ENCODE measurements at places on chromosomes 5 and 9.

- DNase-seq = no peak
Observed at GRCh38 chr5:52896534-52897237, 92.5 kb upstream of the ITGA2 start.

GRCh38 chr9:93963969-93964368, 8.8 kb upstream of the BARX1 start:
- DNase-seq = no peak

- DNase-seq = no peak
Observed at GRCh38 chr9:133759946-133760345, 21.8 kb upstream of the SARDH start.

DNA sequence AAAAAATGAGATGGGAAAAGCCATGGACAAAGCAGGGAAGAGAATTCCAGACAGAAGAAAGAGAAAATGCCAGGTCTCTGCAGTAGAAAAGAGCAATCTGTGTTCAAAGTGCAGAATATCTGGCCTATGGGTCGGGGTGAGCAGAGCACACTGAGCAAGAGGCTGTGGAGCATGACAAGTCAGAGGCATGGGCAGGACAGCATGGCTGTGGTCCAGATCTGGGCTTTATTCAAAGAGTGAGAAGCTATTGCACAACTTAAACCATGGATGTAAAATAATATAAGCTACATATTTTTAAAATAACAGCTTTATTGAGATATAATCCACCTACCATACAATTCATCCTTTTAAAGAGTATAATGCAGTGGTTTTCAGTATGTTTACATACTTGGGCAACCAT, 133.1 kb upstream of the SPDL1 start:
- no peak for DNase-seq

GRCh38 chr9:132644251-132644650, 25.5 kb downstream of the DDX31 start:
- peak; percentile 33 for DNase-seq

- DNase-seq = peak; percentile 55
Observed at GRCh38 chr5:150190503-150190979, 679 bp downstream of the SLC6A7 start.

DNA sequence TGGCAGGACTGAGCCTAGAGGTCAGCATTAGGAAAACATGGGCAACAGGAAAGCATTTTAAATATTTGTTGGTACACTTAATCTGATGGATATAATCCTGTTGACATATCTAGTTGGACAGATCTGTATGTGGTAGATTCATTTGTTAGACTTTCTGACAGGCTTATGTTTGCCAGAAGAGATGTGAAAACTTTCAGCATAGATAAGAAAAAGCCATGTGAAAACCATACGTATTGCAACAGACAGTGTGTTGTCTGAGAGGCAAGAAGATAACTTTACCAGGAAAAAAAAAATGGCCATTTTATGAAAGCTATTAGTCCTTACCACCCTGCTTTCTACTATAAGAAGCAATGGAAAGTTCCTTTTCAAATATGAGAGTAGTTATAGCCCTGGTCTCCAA, 1902.2 kb upstream of the C9orf72 start:
- DNase-seq = no peak

GRCh38 chr5:80736730-80737129, 81.9 kb upstream of the DHFR start:
- no peak for DNase-seq

- peak; percentile 73 for DNase-seq
Observed at GRCh38 chr9:35756275-35757225, 2.5 kb upstream of the MSMP start.

DNA sequence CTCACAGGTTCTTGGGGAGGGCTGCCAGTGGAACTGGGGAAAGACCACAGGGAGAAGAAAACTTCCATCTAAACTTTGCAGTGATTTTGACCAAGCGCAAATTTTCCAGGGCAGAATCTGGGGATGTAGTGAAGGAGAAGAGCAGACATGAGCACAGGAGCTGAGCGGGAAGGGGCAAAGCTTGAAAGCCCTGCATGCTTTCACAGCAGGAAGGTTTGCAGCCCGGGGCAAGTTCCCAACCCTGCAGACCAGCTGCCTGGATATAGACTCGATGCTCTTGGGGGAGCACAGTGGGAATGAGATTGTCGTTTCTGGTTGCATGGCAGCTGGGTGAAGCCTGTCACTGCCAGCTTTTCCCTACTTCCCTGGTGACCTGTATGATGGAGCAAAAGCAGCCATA, 276.8 kb upstream of the RORB start:
- no peak for DNase-seq

- DNase-seq = peak; percentile 77
Observed at GRCh38 chr5:135578685-135579341, at the start of gene CXCL14. TSS of gene CXCL14 (minus strand) at chr5:135578991. CDS start at chr5:135578778, 213 bp downstream.

DNA sequence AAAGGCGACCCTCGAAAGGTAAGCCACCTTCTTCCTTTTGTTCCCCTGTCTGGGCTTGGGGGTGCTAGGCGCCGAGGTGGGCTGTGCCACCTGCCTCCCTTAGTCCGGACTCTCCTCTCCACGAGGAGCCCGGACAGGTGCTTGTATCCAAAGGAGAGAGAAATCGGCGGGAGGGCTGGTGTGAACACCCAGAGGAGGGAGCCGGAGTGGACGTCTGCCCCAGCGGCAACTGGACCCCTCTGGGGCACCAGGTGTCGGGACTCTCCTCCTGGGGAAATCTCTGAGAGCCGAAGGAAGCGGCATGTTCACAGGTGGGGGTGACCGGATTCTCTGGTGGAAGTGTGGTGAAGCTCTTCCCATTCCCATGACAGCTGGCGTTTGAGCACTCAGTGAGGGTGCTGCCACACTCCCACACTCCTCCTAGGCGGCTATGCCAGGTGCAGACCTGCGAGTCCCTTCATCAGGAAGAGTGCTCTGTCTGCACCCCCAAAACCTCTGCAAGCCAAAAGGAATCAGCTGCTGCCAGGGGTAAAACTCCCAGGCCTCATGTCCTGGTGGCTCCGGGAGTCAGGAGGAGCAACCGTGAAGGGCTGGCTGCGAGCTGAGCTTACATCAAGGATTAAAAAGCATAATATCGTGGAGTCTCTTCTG, 921 bp downstream of the KCNIP1 start:
- no peak for DNase-seq

DNA sequence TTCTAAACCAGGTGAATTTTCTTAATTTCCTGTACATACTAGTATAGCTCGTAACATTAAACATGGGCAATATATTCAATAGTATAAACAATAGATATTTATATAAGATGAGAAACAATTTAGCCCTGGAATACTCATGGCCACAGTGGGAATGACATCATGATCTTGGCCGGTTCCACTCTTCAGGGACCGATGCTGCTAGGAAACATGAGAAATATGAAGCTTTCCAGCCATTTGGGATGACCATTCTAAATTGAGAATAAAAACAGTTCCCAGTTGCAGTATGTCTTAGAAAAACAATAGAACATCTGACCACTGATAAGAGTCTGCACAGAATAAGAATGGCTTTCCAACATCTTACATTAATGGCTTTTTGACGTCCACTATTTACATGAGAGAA, 33.3 kb upstream of the SLCO6A1 start:
- no peak for DNase-seq

GRCh38 chr9:112711050-112711689, 6.7 kb downstream of the INIP start:
- peak; percentile 18 for DNase-seq

DNA sequence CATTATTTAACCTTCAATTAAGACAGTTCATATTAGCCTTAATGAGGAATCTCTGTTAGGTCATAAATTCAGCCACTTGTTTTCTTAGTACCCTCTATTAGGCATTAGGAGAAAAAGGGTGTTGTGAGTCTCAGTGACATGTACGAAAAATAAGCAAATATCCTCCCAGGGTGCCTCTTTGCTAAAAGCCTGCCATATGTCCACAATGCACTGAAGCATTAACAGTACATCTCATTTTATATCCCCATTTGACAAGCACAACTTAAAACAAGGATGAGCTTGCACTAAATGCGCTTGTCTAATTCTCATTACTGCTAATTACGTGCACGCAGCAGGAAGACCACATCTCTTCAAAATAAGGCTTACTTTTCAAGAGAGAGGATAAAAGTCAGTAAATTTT, 48.4 kb upstream of the SRFBP1 start:
- no peak for DNase-seq
